ENCODE measurements at places on chromosomes 6 and 20. TPM values are rescaled to one million over a fixed set of nuclear protein-coding genes. Genes with fewer than 3 reads are reported as not detected.

PRKN gene
- total RNA-seq, result 1.3 TPM

DNA sequence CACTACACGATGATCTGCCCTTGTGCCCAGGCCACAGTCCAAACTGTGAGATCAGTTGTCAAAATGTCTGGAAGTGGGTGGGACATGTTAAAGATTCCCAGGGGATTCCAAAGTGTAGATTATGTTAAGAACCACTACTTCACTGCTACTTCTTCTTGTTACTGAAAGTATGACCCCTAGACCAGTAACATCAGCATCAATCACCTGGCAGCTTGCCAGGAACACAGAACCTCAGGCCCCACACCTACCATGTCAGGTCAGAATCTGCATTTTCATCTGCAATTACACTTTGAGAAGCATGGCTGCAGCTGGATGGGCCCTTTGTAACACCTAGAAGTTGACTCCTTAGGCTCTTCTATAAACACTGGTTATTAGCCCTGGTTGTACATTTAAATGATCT lies 36.1 kb downstream of the RFPL4B start:
- no peak for DNase-seq

DNA sequence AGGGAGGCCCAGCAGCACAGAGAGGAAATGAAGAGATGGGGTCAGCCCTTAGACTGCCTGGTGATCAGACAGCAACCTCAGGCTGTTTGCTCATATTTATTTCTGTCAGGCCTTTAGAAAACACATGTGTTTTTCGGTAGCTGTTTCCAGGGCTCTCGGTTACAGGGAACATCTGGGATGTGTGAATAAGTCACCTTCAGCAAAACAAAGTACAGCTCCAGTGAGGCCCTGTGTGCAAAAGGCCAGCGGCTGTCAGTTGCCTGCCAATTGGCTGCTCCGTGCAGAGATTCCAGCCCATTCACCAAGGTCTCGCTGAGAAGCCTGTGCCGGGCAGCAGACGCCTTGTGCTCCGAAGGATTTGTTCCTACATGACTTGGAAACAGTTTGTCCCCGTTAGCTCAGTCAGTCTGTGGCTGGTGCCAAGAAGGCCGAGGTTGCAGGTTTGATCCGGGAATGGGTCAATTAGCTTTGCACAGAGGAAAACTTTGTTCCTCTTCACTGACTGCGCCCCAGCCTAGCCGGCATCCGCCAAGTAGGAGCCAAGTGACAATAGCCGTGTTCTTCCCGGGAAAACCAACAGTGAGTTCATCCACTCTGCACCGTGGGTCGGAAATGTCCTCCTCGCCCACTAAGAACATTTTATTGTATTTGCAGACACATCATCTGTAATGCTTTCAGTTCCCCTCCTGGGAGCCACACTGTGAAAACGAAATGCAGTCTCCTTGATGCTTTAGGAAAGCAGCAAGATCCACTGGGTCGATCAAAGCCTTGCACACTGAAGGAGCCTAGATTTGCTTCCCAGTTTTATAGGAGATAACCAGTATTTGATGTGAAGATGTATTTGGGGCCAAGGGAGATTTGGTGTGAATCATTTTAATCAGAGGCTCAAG lies 315.4 kb upstream of the CDYL start:
- DNase-seq, result no peak

- no peak for DNase-seq
Observed at GRCh38 chr6:166772518-166772917, 145.5 kb upstream of the RPS6KA2 start.

GRCh38 chr20:50819349-50819748 lies 24.5 kb downstream of the BCAS4 start:
- no peak for DNase-seq

PI16 gene
- total RNA-seq, result not detected

DNA sequence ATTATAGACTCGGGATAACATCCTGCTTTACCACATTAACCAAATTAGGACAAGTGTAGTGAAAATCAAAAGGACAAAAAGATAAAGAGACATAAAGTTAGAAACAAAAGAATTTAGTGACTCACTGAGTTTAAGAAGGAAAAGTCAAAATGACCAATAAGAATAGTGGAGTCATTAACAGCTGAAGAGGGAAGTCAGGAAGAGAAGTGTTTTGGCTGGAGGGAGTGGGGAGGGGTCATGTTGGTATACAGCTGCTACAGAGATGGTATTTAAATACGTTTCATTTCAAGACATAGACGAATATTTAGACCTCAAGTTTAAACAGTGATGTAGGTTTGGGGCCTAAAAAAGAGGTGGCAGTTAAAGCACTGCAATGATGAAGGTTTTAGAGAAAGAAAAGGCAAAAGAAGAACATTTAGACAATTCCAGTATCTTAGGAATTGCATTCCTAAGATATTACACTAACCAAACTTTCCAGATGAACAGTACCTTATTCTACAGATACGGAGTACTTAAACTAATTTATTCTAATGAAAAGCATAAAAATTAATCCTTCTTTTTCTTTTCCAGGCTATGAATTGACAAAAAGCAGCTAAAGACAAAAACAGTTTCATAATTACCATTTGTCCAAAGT lies 10.6 kb downstream of the FKBP5 start:
- no peak for DNase-seq

BTN1A1 gene
- not detected for total RNA-seq

EPHA7 gene
- total RNA-seq, result not detected

GRCh38 chr20:50924261-50924920 lies 6.8 kb downstream of the ADNP start:
- no peak for DNase-seq

DNA sequence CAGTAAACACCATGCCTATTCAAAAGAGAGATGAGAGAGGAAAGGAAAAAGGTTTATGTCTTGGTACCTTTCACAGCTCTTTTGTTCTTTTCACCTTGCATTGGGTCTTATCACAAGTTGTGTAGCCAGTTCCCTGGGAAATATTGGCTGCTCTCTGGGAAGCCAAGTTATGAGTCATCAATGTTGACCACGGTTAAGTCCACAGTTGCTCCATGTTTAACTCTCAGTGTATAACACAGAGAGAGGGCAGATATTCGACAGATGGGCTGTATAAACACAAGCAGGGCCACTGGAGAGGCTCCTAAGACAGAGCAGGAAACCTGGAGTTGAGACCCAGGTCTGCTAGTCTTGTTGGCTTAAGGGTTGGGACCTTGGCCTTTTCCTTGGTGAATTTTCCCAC lies 718.6 kb downstream of the QKI start:
- no peak for DNase-seq

Measured in mammary epithelial cell (primary cell).